ENCODE measurements at places on chromosomes 13 and 19.

GRCh38 chr19:51026554-51026831, at the start of gene KLK11:
TSS of gene KLK11 (minus strand) at chr19:51026616. CDS start at chr19:51025631, 985 bp downstream.
- DNase-seq, result no peak

DNA sequence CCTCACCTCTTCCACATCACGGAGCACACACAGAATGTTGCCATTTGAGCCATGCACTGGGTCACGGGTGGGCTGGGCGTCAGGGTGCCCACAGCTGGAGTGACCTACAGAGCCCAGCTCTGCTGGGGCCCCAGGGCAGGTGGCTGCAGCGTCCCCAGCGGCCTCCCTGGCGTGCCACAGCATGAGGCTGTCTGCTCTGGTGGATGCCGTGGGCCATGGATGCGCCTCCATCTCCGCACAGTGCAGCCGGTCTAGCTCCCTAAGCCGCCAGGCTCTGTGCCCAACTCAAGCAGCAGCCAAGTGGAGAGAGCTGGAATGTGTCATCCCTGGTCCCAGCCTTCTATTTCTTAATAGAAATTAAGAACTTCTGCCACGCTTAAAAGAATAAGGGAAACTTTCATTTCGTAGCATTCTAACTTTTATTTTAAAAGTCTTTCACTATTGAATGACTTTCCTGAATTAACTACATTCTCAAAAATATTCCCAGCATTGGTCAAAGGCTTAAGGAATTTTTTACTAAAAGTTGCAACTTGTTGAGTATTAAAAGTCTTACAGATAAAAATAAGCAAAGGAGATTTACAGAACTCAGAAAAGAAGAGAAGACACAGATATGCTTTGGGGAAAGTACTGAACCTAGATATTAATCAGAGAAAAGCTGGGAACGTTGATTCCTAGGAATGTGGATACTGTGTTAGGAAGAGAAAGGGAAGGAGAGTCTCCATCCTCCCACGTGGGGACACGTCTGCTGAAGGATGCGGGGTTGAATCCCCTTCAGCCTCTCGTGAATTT, 59.3 kb downstream of the ATP11A start:
- no peak for DNase-seq

- DNase-seq, result peak; percentile 60
Observed at GRCh38 chr13:23934520-23934919, 37.2 kb upstream of the C1QTNF9B start.

GRCh38 chr13:33711436-33711835, 106.5 kb upstream of the RFC3 start:
- DNase-seq, result no peak

GRCh38 chr13:87981416-87981815, 310.2 kb downstream of the SLITRK5 start:
- DNase-seq, result no peak

Data from fibroblast of the conjunctiva (primary cell).